ENCODE measurements at places on chromosomes 12 and 14.
A peak's percentile ranks its signal among the peaks of the same experiment; 100 is the strongest.

DNA sequence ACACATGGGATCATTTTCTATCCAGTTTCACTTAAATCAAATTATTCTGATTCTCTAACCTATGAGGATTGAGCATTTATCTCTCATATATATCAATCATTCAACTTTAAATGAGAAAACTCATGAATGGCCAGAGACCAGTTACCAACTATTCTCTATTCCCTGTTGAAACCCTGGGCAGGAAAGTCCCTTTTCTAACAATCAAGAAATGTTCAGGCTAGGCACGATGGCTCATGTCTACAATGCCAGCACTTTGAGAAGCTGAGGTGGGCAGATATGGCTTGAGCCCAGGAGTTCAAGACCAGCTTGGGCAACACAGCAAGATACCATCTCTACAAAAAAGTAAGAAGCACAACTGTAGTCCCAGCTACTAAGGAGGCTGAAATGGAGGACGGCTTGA, 18.0 kb downstream of the FMNL3 start:
- DNase-seq = no peak

- no peak for DNase-seq
Measured at GRCh38 chr12:41190338-41190737, 2.2 kb downstream of the PDZRN4 start.

DNA sequence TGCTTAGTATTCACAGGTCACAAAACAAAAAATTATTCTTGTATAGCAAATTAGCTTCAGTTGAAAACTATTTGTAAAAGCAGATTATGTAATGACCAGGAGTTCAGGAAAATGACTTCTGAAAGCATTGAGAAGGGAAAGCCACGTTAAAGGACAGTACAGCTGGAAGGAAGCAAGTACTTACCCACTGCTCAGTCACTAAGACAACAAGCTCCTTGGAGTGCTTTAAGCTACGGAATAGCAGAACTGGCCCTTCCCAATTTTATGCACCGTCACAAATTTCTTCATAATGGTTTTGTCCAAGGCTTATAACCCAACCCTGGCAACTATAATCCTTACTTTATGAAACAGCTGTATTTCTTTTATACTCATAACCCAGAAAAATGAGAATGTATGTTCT, 13.0 kb upstream of the SNAPC1 start:
- no peak for DNase-seq

DNA sequence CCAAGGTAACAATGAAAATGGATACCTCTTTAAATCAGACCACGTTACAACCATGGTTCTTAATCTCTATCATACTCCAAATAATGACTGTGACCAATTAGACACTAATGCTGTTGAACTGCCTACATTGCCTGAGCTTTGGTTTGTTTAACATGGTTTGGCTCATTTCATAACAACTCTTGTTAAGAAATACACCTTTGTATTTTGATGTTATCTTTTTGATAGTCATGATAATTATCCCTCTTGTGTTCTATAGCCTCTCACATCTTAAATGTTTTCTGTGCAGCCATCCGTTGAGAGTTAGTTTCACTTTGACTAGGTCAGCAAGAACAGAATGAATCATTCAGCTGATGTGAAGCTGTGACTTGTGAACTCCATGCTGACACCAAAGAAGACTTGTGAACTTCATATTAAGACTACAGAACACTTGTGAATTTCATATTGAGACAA, 75.5 kb upstream of the RERGL start:
- no peak for DNase-seq

DNA sequence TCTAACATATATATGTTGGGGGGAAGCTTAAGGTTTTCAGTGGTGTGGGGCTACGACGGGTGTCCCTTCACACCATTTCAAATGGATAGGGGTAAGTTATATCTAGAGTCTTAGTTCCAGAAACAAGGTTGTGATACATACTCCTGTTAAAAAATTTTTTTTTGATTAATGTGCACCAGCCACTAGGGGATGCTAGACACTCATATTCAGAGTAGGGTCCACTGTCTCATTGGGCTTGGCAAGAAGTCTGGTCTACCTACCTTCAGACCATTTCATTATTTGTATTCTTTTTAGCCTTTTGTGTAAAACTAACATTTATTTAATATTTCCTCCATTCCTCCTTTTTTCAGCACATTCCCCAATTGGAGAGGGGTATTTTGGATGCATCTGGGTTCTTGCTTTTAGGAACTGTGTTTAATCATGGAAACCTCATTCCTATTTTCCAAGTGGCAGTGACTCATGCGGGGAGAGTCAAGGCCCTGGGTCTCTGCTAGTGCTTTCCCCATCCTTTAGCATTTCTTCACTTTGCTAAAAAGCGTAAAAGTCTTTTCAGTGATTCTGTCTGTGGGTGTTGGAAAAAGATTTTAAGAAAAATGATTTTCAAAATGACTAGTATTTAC, 33.4 kb downstream of the ANO4 start:
- DNase-seq = no peak

DNA sequence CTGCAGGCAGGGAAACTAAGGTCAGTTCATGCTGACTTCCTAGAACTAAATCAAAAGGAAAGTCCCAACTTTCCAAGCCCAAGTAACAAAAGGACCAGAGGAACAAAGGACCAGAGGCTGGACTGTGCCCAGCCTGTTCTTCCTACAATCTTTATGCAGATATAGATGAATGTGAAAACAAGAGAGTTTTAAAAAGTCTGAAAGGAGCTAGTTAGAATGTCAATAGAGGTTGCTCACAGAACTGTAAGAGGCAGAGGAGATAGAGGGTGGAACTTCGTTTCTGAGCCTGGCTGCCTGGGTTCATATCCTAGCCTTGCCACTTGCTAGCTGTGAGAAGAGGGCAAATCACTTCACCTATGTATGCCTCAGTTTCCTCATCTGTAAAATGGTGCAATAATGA, 30.0 kb upstream of the CCDC63 start:
- no peak for DNase-seq

- no peak for DNase-seq
Measured at GRCh38 chr12:18421867-18422266, 160.5 kb downstream of the PIK3C2G start.

DNA sequence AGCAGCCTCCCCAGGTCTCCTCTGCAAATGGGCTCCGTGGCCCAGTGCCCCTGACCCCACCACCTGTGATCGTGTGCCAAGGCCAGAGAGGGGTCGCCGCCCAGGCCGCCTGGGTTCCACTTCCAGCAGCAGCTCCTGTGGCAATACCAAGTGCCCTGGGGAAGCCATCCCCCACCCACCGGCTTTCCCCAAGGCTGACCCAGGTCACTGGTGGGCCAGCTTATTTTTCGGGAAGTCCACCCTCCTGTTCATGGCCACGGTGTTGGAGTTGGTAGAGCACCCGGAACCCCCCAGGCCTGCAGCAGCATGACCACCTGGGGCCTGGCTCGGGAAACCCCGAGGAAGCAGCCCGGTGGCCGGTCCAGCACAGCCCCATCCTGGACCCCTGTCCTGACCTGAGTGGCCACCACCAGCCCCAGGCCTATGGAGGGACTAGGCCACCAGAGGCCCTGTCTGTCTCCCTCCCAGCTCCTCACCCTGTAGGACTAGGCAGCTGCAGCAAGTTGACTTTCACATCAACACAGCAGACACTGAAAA, 40.8 kb upstream of the OASL start:
- no peak for DNase-seq

GRCh38 chr12:91529829-91530228, 347.2 kb upstream of the DCN start:
- DNase-seq = no peak

DNA sequence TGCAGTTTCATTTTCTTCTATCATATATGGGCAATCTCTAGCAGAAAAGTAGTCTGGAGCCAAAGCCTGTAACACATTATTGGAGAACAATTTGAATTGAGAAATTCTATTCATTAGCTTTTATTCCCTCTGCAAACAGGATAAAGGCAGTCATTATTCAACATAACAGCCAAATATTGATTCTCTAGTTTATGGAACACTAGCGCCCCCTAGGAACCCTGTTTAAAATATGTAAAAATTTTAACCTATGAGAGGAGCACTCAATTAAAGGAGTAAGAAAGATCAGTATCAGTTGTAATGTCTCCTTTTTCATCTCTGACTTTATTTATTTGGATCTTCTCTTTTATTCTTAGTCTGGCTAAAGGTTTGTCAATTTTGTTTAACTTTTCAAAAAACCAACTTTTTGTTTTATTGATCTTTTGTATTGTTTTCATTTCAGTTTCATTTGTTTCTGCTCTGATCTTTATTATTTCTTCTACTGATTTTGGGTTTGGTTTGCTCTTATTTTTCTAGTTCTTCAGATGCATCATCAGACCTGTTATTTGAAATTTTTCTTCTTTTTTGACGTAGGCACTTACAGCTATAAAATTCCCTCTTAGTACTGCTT, 4.8 kb upstream of the LMNTD1 start:
- DNase-seq = no peak

GRCh38 chr12:112879191-112879705, 27.5 kb upstream of the OAS1 start:
- DNase-seq = no peak

DNA sequence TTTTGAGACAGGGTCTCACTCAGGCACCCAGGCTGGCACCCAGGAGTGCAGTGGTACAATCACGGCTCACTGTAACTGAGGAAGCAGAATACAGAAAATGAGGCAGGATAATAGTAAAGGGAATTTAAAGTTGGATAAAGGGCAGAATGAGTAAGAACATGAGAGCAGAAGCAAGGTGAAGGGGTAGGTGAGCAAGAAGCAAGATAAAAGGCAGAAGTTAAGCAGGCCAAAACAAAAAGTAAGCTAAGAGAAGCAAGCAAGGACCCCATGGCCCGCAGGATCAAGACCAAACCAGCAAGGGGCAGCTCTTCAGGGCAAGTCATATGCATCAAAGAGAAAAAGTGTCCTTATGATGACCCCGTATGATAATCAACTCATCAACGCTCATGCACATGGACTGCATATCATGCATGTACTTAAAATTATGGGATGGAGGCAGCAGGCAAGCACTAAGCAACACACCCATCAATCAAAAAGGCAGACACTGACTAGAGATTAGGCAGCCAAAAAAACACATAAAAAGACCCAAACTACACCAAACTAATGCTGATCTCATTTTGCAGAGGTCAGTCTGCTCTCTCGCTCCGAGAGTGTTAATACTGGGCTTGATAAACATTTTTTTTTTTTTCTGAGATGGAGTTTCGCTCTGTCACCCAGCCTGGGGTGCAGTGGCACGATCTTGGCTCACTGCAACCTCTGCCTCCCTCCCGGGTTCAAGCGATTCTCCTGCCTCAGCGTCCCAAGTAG, 11.6 kb downstream of the TIMELESS start:
- DNase-seq = no peak

DNA sequence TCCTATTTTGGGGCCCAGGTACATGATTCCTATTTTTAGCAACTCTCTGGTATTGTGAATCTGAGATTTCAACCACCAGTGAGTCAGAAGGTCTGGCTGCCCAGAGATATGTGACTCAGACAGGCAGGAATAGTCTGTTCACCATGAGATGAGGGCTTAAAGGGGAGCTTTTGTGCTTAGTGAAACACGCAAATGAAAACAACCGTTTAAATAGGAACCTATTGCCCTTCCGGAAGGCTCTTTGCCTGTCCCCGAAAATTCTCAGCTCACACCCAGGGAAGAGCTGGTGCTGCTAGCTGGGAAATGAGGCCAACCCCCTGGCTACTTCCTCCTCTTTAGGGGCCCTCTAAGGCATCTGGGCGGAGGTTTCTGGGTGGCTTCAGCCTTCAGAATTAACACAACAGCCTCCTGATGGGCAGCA, 283.6 kb downstream of the CACNA1C start:
- peak; percentile 18 for DNase-seq

DNA sequence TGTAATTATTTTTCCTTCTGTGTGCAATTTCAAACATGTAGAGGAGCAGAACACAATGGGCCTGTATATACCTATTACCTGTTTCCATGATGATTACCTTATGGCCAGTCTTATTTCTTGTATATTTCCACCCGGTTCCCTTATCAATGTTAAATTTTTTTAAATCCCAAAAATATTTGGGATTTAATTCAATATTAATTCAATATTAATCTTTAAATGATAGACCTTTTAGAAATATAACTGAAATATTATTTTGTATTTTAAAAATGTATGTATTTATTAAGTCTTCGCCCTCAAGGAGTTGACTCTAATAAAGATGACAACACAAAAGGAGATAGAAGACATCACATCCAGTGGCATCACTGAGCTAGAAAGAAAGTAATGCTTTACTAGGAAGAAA, 607 bp upstream of the KRT6C start:
- no peak for DNase-seq

DNA sequence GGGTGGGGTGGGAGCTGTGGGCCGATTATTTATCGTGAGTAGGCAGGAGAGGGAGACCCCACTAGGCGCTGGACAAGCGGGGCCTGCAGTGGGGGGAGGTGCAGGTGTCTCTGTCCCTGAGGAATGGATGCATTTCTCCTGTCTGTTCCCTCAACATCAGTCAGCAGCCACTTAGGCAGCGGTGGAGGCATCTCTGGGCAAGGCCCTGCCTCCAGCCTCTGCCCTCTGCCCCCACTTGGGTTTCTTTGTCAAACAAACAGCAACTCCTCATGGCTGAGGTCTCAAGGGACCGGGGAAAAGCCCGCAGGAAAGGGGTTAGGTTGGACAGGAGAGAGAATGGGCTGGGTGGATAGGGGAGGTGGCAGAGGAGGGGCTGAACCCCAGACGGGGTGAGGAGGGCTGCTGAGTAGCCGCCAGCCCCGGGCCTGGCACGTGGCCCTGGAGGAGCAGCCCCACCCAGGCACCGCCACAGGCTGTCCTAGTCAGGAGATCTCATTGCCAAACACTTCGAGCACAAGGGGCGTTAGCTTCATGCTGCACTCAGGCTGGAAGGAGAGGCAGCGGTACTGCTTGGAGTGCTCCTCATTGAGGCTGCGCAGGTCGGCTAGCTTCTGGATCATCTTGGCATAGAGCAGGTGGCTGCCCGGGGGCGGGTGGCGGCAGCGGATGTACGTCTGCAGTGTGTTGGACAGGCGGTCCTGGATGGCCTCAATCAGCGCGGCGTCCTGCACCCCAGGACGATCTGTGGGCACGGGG, 24.7 kb upstream of the HDAC7 start:
- DNase-seq = no peak

- DNase-seq = no peak
Measured at GRCh38 chr12:131035245-131035681, 81.6 kb downstream of the ADGRD1 start.

DNA sequence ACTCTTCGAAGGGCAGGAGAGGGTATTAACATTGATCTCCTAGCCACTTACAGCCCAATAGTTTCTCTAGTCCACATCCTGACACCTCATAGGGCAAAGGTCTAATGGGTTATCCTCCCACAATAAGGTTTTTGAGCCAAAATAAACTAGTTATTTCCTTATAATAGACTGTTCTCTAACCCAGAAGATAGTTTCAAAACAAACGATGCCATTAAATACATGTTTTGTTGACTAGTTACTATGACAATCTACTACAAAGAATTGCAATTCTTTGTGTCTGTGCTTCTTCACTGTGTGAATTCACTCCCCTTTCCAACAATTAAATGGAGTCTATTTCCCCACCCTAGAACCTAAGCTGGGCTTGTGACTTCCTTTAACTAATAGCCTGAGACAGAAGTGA, 6.4 kb upstream of the ACTR10 start:
- no peak for DNase-seq

GRCh38 chr12:75480469-75480949, at the start of gene GLIPR1:
TSS of gene GLIPR1 (plus strand) at chr12:75480755. CDS start at chr12:75480881, 126 bp downstream.
- peak; percentile 91 for DNase-seq

- no peak for DNase-seq
Measured at GRCh38 chr12:77229640-77230442, 164.5 kb upstream of the E2F7 start.

GRCh38 chr12:16281157-16281556, 3.7 kb upstream of the SLC15A5 start:
- DNase-seq = no peak

GRCh38 chr12:42444192-42444943, 118.4 kb downstream of the PPHLN1 start:
- DNase-seq = no peak

- no peak for DNase-seq
Measured at GRCh38 chr14:61247935-61248334, 33.2 kb downstream of the TMEM30B start.

Data from SIG-M5 (cell line).